ENCODE measurements at places on chromosomes 5 and 9.

DNA sequence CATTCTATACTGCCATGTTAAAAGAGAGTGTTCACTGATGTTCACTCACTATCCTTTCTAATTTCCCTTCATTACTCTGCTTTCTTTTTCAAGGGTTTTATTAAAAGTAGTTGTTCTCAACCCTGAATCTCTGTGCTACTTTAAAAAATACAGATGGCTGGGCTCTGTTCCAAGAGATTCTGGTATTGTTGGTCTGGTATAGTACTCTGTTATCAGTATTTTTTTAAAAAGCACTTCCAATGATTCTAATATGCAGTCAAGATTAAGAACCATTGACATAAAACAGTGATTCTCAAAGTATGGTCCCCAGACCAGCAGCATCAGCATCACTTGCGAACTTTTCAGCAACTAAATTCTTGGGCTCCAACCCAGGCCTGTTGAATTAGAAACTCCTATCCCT is 77.0 kb upstream of the STARD4 start:
- no peak for DNase-seq

GRCh38 chr9:131734165-131734610 is 5.7 kb downstream of the RAPGEF1 start:
- no peak for DNase-seq

- DNase-seq: no peak
Observed at GRCh38 chr9:117739624-117740347, 35.6 kb downstream of the TLR4 start.

DNA sequence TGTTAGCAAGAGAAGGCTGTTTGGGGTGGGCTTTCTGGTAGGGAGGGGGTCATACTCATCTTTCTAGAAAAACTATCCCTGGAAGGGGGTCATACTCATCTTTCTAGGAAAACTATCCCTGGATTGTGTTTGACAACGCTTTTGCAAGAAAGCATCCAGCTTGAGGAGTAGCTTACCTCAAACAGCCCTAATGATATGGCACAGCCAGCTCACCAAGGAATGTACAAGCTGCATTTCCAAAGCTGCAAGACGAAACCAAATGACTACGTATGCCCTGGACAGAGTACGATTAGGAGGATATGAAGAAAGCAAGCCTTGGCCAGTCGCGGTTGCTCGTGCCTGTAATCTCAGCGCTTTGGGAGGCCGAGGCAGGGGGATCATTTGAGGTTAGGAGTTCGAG is 63.4 kb downstream of the KLF4 start:
- no peak for DNase-seq

- no peak for DNase-seq
Observed at GRCh38 chr9:131627648-131628458, 82.5 kb downstream of the PRRT1B start.

GRCh38 chr9:83688921-83689320 is 18.8 kb downstream of the UBQLN1 start:
- DNase-seq: no peak

DNA sequence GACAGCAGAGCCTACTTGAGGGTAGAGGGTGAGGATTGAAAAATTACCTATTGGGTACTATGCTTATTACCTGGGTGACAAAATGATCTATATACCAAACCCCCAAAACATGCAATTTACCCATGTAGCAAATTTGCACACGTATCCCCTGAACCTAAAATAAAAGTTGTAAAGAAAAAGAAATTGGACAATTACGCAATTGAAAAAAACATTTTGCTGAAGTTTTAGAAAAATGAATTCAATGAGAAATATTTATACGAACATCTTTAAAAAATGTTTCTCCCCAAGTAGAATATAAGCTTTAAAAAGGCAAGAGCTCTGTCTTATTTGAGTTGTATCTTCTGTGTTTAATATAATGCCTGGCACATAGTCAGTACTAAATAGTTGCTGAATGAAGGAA is 30.3 kb upstream of the TRAF1 start:
- DNase-seq: no peak

GRCh38 chr9:38521762-38522161 is 97.5 kb upstream of the IGFBPL1 start:
- DNase-seq: no peak

All from GOT3 (cell line).